MG63 (cell line): ENCODE measurements at places on chromosomes 11 and 22.
A peak's percentile ranks its signal among the peaks of the same experiment; 100 is the strongest.

- no peak for DNase-seq
Observed at GRCh38 chr11:33147559-33147958, 13.7 kb downstream of the CSTF3 start.

DNA sequence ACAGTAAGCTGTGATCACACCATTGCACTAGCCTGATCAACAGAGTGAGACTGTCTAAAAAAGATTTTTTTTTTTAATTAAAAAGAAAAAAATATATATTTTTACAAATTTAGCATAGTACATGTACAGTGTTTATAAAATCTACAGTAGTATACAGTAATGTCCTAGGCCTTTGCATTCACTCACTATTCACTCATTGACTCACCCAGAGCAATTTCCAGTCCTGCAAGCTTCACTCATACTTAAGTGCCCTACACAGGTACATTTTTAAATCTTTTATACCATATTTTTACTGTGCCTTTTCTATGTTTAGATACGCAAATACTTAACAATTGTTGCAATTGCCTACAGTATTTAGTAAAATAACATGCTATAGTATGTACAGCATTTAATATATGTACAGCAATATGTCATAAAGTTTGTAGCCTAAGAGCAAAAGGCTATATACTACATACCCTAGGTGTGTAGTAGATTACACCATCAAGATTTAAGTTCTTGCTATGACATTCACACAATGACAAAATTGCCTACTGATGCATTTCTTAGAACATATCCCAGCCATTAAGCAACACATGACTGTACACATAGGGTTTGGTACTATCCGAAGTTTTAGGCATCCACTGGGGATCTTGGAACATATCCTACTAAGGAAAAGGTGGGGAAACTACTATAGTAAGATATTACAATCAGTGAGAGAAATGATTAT is 22.8 kb downstream of the PIK3C2A start:
- DNase-seq: no peak

DNA sequence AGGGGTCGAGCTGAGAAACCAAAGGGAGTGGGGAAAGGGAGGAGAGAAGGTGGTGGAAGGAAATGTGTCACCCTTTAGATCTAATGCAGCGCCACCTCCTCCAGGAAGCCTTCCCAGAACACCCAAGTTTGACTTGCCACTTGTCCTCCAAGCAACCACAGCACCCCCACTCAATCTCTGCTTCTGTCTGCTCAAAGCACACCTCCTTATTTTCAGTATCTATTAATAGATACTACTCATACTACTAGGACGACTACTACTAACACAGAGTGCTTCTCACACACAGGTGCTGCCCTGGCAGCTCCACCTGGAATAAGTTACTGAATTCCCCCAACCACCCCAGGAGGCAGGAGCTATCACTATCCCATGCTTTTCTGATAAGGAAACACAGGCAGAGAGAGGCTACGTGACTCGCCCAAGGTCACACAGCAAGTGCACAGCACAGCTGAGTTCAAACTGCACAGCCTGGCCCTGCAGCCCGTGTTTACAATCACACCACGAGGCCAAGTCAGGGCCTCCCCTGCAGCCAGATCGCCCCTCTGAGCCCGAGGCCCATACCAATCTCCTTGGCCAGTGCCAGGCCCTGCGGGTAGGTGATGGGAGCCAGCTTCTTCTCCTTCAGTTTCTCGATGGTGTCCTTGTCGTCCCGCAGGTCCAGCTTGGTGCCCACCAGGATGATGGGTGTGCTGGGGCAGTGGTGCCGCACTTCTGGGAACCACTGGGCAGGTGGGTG is 13.2 kb downstream of the RAC2 start:
- DNase-seq: no peak

- no peak for DNase-seq
Observed at GRCh38 chr22:40183029-40183581, 5.4 kb downstream of the TNRC6B start.

DNA sequence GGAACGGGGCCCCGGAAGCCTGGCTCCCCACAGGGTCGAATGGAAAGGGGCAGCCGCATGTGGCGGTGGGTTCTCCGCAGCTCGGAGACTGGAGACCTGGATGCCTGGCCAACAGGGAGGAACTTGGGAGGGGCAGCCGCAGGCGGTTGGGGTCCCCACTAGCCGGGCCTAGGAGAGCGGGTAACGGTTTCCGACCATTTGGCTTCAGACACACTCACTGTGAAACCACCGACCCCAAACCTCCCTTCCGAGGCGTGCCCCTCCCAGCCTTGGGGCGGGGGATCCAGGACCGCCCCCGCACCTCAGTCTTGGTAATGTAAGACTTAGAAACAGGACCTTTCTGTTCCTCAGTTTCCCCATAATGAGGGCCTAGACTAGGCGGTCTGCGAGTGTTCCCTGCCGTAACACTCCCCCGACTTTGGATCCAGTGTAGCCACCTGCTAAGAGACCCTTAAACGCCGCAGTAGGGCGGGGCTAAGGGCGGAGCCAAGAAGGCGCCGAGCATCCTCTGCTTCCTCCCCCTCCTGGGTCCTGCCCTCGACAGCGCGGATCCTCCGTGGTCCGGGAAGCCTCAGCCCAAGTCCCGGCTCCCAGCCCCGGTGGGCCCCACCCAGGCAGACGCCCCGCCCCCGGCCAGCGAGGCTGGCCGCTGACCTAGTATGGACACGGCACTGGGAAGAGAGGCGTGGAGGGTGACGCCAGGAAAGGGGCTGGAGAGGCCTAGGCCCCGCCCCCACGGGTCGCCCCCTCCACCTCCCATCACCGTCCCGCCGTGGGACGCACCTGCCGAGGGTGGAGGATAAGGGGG is 1.8 kb upstream of the RASGRP2 start:
- no peak for DNase-seq

GRCh38 chr11:57639321-57640067 is 10.2 kb downstream of the YPEL4 start:
- peak; percentile 38 for DNase-seq

DNA sequence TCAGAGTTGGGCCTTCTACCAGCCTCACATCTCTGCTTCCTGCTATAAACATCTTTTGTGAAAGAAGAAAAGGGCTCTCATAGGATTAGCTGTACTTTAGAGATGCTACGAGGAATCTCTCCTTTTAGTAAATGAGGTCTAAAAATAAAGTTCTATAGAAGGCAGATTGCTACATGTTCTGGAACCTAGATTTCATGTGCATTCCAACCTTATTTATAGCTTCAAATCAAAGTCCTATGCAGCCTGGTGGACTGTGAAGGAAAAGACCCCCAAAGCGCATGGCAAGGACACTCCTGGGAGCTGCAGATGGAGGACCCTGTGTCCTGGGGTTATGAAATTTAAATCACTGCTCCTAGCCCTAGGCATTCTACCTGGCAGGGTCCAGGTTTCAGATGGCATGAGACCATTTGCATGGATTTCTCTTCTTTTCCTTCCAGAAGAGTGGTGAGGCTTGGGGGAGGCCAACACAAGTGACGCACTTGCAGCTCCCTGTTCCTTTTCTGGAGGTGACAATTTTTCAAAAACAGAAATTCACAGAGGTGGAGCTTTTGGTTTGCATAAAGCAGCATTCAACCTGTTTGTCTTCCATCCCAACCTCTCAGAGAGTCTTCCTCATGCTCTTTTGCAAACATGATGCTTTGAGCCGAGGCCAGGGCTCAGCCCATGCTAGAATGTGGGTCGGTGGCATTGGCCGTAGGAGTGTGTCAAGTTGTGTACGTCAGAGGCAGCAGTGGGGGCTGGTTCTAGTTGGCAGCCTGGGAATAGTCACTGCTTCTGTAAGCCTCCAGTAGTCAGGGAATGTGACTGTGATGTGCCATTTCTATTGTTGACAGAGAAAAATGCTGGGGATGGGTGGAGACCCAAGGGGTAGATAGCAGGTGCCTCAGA is 6.3 kb downstream of the CRY2 start:
- no peak for DNase-seq

GRCh38 chr11:116948391-116948790 is 111.0 kb upstream of the APOA1 start:
- peak; percentile 20 for DNase-seq
